GM12892 (cell line): ENCODE measurements at places on chromosomes 2 and 18.

DNA sequence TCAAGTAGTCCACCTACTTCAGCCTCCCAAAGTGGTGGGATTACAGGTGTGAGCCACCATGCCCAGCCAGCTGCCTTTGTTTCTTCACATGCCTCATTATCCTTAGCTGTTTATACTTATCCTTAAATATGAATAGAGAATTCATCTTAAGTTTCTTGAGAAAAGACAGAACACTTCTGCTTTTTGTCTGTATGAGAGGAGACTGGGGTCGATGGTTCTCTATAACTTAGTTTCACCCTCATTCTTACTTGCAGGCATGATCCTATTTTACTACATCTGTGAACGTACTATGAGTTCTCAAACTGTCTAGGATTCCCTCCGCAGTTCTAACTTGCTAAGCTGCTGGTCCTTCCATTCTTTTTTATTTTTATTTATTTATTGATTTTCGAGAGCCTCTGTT is 20.4 kb downstream of the PPM1B start:
- no peak for DNase-seq

GRCh38 chr2:169714699-169715098 is 18.9 kb upstream of the KLHL23 start:
- DNase-seq, result no peak

DNA sequence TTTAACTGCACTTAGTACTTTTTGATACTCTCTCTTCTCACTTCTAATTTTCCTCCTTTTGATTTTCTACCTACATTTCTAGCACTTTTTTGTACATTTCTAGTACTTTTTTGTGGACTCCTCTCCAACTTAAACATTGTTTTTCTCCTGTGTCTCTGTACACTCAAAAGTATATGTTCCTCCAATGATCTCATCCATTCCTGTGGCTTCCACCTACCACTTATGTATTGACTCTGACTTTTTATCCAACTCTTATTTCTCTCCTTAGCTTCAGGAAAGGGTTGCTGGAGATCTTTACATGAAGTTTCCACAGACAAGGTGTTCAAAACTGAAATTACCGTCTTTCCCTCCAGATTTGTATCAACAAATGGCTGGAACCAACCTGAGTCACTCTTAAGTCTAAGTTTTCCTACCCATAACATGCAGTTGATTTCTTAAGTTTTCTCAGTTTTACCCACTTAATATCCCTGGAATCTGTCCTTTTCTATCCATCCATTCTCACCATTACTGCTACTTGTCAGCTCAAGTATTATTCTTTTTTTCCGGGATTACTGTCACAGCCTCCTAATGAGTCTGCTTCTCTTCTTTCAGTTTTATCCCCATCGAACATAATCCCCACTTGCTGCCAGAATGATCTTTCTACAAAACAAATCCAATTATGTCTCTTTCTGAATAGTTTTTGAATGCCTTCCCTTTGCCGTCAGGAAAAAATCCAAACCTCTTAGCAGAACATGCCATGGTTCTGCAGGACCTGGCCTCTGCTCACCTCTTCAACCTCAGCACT is 22.6 kb upstream of the PELI1 start:
- DNase-seq, result no peak

DNA sequence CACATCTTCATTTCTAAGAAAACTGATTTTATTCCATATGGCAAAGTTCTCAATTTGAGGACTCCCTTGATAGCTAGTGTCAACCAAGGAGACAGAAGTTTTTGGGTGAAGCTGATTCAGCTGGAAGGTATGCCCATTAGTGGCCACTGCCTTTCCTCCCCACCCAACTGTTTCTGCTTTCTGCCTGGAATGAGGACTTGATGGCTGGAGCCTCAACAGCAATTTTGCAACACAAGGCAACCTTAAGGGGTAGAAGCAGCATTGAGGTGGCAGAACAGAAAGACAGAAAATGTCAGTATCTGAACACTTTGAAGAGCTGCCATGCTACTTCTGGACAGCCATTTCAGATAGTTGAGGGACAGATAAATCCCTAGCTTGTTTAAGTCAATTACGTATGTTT is 47.0 kb downstream of the INHBB start:
- no peak for DNase-seq

- DNase-seq, result no peak
Measured at GRCh38 chr2:200438251-200438650, 71.6 kb downstream of the KCTD18 start.

DNA sequence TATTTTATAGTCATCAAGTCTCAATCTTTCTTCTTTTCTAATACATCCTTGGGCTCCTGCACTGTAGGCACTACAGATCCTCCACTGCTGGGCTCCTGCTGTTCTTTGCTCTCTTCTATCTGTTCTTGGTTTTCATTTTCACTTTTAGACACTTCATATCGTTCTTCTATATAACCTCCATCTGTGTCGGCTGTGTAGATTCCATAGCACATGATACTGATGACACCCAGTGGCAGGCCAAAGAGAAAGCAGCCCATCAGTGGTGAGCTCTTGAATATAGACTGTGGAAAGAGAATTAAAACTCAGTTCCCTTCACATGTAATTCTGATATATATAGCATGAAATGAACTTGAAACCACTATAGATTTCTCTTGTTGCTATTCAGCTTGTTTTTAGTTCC is 38.0 kb downstream of the TMX3 start:
- no peak for DNase-seq

GRCh38 chr2:8563814-8564474 is 117.9 kb upstream of the ID2 start:
- DNase-seq, result no peak

DNA sequence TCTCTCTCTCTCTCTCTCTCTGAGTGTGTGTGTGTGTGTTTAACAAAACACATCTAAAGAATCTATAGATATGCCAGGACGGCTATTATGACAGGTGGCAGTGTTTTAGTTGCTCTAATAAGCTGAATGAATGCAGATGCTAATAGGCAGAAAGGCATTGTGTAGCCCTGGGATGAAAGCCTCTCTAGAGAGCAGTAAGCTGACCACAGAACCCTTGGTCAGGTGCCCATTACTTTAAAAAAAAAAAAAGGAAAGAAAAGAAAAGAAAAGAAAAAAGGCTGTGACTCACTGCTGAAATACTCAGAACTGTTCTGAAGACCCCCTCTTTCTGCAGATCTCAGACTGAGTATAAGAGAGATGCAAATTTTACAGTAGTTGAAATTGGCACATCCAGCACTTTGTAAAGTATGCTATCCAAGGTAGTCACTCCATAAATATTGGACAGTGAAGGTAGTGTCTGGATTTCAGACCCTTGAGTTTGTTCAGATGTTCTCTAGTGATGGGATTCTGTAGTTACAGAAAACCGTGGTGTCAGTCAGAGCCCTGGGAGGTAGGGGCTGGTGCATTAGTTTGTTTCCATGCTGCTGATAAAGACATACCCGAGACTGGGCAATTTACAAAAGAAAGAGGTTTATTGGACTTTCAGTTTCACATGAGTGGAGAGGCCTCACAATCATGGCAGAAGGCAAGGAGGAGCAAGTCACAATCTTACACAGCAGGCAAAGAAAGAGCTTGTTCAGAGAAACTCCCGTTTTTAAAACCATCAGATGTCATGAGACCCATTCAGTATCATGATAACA is 30.9 kb downstream of the OSBPL6 start:
- DNase-seq, result no peak

DNA sequence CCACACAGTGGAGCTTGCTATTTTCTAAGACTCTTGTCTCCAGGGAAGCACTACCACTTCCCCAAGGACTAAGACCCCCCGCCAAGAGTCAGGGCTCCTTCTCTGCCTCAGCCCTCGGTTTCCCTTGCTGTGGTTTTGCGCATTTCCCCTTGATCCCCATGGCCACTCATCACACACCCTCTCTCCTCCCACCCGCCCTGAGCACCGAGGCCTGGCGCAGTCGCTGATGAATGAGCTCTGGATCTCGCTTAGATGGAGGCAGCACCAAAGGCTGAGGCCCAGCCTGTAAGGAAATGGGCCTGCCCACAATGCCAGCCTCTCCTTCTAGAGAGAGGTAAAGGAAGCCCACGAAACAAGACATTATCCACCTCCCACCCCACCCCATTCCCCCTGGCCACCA is 96.9 kb downstream of the TNS1 start:
- DNase-seq, result no peak
